ENCODE measurements at places on chromosomes 4 and X. TPM values are rescaled to one million over a fixed set of nuclear protein-coding genes. Genes with fewer than 3 reads are reported as not detected.

Gene UTP14A
- total RNA-seq, result 22.5 TPM

Gene STX18
- 24.1 TPM for total RNA-seq

Gene FAM9C
- not detected for total RNA-seq

Gene MTCP1
- total RNA-seq, result 26.3 TPM

Gene MAGEA6
- not detected for total RNA-seq

Gene MRPS18C
- 46.7 TPM for total RNA-seq

DNA sequence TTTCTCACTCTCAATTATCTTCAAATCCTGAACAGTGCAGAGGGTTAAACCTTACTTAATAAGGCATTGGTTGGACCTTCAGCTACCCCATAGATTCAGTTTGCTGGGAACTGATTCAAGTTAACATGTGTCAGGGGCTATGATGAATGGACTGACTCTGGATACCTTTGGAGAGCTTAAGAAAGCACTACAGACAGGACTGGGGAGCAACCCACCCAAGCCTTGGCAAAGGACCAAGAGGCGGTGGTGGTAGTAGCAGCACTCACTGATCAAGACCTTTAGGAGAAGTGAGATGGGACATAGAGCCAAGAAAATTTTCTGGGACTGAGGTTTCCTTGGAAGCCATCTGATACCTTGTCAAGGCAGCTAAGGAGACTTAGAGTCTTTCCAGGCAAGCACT is 43.0 kb upstream of the TAPT1 start:
- no peak for DNase-seq

DNA sequence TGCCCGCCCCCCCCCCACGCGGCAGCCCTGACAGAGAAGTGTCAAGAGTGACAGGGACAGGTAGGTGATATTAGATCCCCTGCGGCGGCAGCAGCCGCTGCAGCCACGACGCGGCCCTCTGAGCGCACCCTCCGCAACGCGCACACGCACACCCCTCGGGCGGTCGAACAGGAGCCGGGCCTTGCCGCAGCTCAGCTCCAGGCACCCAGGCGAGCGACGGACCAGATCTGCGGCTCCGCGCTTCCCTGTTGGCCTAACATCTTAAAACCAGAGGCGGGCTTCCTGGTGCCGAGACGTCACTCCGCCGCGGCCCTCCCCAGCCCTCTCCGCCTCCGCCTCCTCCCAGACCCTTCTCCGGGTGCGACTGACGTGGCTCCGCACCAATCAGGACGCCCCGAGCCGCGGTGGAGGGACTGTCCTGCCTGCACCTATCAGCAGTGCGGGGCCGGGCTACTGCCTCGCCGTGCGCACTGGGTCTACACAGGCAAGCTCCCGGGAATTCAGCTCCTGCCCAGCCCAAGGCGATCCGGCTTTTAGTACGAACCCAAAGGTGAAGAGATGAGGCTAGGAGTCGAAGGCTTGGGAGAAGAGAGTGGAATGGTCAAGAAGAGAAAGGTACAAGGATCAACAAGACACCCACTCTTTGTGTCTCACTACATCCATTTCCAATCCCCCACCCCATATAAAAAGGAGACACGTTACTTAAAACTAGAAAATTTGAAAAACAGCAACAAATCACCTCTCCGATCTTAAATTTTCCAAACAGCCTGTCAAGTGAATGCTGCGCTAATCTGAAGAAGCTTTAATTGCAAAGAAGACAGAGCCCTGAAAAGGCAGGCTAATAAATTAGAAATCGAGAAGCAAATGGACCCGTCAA is at the start of gene PITX2:
Gene PITX2, minus strand, starts transcription at position 237 of the 877 bp plus-strand sequence. CDS start 617 bp downstream, outside the sequence.
- no peak for DNase-seq

DNA sequence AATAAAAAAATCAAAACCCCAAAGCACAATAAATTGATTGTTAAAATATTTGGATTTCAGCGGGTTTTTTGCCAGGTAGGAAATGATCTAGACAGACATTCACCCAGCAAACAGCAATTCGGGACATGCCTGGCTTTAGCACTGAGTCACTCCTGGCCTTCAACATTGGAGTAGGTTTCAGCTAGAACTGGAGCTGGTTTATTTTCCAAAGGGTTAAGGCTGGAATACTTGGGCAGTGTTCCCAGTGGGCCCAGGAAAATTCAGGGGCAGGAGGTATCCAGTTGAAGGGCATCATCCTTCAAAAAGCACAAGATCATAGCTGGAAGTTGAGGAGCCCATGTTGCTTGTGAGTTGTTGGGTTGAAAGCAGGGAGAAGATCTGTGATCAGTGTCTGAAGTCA is 41.0 kb downstream of the TXLNG start:
- no peak for DNase-seq

DNA sequence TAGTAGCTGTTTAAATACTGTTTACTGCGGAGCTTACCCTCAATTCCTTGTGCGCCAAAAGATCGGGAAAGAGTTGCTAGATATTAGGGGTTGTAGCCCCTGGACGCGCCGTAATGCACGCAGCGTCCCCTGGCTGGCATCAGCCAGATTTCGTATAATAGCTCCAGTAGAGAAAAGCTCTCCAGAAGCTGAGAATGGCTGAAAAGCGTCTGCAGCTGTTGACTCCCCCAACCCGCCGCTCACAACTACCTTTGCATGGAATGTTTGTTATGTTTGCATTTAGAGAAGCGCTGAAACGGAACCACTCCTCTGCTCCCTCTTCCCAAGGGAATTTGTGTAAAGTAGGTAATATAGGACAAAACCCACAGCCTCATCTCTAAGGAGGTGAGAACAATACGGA is 3.7 kb downstream of the DOCK11 start:
- DNase-seq, result no peak

DNA sequence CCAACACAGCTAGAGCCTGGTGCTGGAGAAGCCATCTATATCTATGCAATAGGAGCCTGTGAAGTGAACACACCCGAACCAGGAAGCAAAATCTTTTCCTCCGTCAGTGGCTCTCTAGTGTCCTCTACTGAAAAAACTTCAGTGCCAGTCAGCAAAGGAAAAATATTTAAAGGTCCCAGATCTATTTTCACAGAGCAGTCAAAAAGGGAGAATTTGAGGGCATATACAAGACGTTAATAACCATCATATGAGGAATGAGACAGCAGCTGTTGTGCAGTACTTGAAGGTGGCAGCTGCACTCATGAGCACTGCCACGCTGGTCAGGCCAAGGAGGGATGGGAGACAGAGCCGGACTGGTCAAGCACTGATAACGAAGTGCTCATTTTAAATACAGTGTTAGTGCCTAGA is 14.4 kb downstream of the MCUB start:
- no peak for DNase-seq

DNA sequence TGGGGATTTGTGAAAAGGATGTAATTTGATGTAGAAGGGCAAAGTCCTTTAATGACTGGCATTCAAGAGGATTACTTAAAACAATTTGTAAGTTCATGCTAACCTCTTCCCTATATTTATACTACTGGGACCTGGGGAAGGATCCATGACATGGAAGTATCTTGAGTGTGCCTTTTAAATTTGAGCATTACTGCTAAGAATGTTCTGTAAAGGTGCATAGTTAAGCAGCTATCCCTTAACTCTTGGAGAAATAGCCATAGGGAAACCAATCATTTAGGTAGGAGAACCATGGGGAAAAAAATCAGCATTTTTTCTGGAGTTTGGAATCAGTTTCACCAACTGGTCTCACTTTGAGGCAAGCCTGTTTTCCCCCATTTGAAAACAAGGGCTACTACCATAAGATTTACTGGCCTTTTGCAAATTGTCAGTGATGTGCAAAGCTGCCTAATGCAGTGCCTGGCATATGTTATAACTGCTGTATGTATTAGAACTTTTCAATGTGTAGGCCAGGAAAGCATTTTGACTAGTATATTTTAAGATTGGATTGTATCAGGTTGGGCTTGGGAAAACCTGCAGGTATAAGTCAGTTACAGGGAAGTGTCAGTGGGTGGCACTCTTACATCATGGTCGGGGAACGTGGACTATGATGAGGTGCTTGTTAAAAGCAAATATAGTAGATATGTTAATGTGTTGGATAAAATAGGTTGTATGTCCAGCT is 72.1 kb downstream of the PRSS12 start:
- no peak for DNase-seq

GRCh38 chr4:10288830-10289537 is 168.2 kb downstream of the ZNF518B start:
- no peak for DNase-seq

- no peak for DNase-seq
Measured at GRCh38 chrX:2321411-2321810, 179.4 kb downstream of the DHRSX start.

DNA sequence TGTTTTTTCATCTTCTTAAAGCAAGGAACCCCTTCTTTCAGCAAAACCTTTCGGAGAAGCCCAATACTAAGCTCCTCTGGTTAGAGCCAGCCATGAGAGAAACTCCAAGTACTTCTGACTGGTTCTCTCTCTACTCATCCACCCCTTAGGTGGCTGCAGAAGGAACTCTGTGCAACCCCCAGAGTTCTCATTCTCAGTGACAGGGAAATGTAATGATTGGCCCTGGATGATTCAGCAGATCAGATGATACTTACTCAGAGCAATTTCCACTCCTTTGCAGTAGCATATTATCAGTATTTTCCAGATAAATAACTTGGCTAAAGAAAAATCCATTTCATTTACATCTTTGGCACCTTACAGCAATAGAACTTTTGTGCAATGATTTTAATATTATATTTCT is 3.2 kb downstream of the SPP1 start:
- DNase-seq, result no peak

DNA sequence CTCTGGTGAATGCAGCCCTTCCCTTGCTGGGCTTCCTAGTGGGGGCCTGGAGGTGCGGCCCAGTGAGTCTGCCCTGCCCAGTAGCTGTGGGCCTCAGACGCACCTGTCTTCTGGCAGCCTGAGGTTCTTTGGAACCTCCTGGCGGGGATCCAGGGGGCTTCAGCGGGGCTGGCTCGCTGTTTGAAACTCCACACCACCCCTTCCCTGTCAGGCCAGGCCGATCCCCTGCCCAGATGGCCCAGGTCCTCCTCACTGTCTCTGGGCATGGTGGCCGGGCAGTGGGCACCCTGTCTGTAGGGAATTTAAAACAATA is 10.7 kb upstream of the NKX1-1 start:
- DNase-seq, result peak; percentile 41

DNA sequence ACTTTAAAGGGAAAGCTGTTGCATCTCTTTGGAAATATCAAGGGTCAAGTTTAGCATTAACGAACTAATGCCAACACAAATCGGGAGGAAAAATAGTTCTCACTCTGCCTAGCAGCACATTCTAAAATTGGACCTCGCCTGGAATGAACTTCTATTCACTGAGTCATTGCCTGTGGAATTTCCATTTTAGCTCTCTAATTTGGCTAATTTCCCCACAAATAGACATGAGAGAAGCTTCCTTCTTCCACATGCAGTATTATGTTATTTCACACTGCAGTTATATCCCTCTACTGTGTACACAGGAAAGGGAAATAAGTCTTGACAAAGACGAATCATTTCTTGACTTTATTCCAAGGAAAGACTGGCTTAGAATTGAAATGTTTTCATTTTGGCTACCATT is 9.3 kb downstream of the ZXDA start:
- no peak for DNase-seq

DNA sequence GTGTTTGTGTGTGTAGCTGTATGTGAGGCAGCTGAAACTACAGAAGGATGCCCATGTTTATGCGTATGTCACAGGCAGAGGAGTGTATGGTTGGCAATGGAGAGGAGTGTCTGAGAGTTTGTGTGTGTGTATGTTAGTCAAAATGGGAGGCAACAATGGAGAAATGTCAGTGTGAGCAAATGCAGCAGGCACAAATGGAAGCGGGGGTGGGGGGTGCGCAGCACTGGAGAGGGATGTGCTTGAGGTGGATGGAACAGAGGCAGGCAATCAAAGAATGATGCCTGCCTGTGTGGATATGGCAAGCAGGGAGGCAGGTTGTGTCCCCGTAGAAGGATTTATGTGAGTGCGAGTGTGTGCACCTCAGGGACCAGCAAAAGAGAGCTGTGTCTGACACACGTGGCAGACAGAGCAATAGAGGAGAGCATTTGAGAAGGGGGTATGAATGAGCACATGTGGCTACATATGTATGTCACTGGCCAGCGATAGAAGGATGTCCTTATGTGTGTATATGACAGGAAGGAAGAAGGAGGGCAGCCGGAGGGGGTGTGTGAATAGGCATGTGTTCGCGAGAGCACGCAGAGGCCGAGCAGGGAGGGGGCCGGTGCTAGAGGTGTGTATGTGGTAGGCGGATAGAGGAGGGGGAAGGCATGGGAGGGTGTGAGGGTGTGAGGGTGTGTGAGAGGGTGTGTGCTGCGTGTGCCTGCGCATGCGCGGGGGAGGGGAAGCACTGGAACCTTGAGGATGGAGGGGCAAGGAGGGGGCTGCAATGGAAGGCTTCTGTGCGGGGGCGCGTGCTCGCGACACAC is 1.1 kb downstream of the PJA1 start:
- no peak for DNase-seq

GRCh38 chr4:722169-722725 is 16.6 kb downstream of the PCGF3 start:
- DNase-seq, result no peak

DNA sequence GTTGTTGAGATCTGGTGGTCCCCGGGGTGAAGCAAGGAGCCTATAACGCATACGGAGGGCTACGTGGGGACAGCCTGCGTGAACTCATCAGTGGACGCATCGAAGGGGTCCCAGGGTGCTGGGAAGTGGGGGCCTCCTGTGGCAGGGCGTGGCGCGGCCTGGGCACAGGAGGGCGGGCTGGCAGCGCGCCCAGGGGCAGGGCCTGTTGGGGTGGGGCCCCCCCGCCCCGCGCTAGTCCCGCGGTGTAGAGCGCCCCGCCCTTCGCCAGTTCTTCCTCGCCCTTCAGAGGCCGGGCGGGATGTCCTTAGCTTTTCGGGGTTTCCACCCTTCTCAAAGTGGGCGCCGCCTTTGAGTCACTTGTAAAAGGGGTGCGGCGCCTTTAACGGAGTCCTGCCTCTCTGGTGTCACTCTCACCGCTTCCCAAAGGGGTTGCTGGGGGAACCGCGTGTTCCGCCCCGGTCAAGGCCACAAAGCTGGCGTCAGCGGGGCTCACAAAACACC is 632 bp downstream of the PLP2 start:
- no peak for DNase-seq

DNA sequence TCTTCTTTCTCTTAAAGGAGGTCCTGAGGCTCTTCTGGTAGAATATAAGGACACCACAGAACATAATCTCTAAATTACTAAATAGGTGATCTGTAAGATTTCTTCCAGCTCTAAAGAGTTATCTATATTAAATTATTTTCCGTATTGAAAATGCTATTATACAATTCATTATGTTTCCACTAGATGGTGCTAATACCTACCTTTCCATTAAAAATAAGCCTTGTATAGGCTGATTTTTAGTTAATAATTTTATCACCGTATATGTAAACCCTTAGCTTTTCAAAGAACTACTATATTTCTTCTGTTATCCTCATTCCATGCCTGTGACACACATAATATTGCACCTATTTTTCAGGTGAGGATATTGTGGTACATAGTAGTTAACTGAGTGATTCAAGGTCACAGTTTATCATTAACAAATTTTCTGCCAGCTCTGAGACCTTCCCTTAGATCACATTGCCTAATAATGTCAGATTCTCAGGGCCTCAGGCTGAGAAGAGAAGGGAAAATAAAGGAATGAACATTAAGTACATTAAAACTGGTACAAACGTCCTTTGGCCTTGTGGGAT is 138.8 kb downstream of the TEX11 start:
- no peak for DNase-seq

Data from mesenteric fat pad (tissue), 1 donor.